ENCODE measurements at places on chromosomes 11 and 22. TPM values are rescaled to one million over a fixed set of nuclear protein-coding genes. Genes with fewer than 3 reads are reported as not detected.

KCNJ1 gene
- total RNA-seq = not detected

ANO1 gene
- 0.82 TPM for total RNA-seq

PANX3 gene
- total RNA-seq = not detected

TRIM6 gene
- total RNA-seq = 8.9 TPM

RIMBP3C gene
- total RNA-seq = 0.27 TPM

CHST1 gene
- 1.1 TPM for total RNA-seq

OR8B8 gene
- not detected for total RNA-seq

CHRM4 gene
- total RNA-seq = 0.78 TPM

CRYBB2 gene
- not detected for total RNA-seq

GGT5 gene
- total RNA-seq = 2.5 TPM

OR5B21 gene
- total RNA-seq = not detected

SCGB1D1 gene
- not detected for total RNA-seq

KDM4E gene
- total RNA-seq = not detected

KRTAP5-11 gene
- total RNA-seq = not detected

SPINDOC gene
- 56.2 TPM for total RNA-seq

OR10A2 gene
- total RNA-seq = not detected

SPECC1L gene
- total RNA-seq = 13.8 TPM

OR4D11 gene
- total RNA-seq = not detected

FGF4 gene
- total RNA-seq = not detected

TTC36 gene
- not detected for total RNA-seq

CDC45 gene
- 24.1 TPM for total RNA-seq

TBX10 gene
- total RNA-seq = not detected

DNHD1 gene
- 2.8 TPM for total RNA-seq

SHISA8 gene
- total RNA-seq = 0.17 TPM

BTG4 gene
- total RNA-seq = 0.12 TPM

HEPHL1 gene
- total RNA-seq = not detected

SCN2B gene
- total RNA-seq = not detected

IGLL5 gene
- not detected for total RNA-seq

LRRC55 gene
- total RNA-seq = not detected

CDHR5 gene
- 0.05 TPM for total RNA-seq

TRIM51 gene
- total RNA-seq = not detected

SEPTIN5 gene
- 7.2 TPM for total RNA-seq

SVIP gene
- total RNA-seq = 15.4 TPM

APOBEC3B gene
- 30.2 TPM for total RNA-seq

ANGPTL5 gene
- not detected for total RNA-seq
